ENCODE measurements at places on chromosomes 6 and 20.

GRCh38 chr6:8633762-8634161 is 198.4 kb upstream of the SLC35B3 start:
- no peak for DNase-seq

GRCh38 chr6:141050471-141050870 is 1082.3 kb upstream of the GJE1 start:
- DNase-seq: no peak

DNA sequence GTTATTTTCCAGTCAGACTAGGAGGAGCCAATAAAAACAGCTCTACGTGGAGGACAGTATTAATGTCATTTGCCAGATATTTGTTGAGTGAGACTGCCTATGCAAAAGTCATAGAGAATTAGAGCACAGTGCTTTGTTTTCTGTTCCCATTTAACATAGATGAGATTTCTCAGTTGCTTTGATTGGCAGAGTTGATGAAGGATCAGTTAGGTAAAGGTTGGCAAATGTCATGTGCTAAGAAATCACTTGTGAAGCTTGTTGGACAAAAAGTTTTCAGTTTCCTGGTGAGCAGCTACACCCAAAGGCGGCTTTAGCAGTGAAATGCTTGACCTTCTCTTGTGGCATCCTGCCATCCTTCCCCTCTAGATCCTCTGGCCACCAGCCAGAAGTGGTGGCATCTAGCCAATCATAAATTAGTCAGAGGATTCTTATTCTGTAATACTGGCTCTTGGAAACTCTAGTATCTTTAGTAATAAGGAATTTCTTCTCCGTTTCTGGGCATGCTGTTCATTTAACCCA is 37.0 kb downstream of the BCKDHB start:
- DNase-seq: peak; percentile 73

DNA sequence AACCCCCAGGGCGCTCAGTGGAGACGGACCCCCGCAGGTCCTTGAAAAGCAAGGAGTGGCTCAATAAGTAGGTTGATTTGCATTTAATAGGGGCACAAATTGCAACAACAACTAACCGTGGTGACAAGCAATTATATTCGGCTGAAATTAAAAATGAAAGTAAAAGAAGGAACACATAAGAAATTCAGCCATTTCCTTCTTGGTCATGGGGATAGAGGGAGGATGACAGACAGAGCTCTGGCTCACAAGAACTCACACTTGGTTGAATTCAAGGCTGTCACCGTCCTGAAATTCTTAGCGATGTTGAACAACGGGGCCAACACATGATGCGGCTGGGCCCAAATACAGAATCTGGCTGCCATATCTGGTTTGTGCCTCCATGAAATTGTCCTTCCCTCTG is 129.0 kb downstream of the EDN3 start:
- no peak for DNase-seq

DNA sequence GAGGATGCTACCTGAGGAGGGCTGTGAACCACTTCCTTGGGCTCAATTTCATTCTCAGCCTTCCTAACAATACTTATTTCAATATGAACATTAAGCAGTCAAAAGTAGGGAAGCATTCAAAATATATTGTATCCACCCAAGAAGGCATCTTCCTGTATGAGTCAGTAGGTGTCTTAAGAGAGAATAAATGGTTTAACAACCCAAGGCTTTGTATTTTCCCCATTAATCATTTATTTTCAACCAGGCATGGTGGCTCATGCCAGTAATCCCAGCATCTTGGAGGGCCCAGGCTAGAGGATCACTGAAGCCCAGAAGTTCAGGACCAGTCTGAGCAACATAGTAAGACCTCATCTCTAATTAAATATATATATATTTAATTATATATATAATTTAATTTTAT is 74.5 kb upstream of the MARCKS start:
- DNase-seq: no peak

GRCh38 chr6:125022391-125022989 is 60.3 kb downstream of the RNF217 start:
- DNase-seq: no peak

- no peak for DNase-seq
Observed at GRCh38 chr6:15927531-15928225, 201.2 kb upstream of the MYLIP start.

GRCh38 chr20:24458436-24458835 is 11.0 kb upstream of the SYNDIG1 start:
- no peak for DNase-seq

DNA sequence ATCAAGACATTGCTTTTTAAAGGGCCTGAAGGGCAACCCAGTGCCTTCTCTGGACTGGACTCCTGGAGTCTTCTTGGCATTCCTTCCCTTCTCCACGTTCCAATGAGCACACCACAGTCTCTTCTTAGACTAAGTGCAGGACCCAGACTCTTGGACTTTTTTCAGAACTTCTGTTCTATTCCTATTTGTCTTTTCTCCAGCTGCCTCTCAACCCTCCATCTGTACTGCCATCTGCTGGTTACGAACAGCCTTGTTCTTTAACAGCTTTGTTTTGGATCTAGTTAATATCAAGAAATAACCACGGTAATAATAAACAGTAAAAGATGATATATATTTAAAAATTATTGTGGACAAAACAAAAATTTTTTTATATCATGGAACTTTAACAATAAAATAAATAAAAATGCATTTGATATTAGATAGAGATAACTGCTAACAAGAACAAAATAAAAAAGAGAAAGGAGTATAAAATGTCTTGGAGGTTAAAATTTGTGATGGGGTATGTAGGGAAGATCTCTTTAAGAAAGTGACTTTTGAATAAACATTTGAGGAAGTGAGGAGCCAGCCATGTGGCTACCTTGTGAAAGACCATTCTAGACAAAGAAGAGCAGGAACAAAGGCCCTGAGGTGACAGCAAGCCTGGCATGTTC is 105.1 kb upstream of the HCRTR2 start:
- peak; percentile 23 for DNase-seq

DNA sequence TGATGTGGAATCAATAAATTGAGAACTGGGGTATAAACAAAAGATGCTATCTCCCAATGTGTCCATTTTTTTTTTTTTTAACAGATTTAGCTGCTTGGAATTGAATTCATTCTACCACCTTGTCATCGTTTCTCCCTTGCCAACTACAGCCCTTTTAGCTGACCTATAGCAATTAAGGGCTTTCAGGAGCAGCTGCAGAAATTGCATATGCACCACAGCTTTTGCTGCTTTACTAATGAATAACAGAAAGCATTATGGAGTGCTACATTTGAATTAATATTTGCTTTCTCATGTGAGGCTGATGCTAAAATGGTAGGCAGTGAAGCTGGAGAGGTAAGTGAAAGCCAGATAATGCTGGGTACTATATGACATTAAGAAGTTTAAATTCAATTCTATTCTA is 5.7 kb downstream of the SESN1 start:
- DNase-seq: no peak

GRCh38 chr20:4664691-4665360 is 56.9 kb upstream of the PRND start:
- DNase-seq: no peak

DNA sequence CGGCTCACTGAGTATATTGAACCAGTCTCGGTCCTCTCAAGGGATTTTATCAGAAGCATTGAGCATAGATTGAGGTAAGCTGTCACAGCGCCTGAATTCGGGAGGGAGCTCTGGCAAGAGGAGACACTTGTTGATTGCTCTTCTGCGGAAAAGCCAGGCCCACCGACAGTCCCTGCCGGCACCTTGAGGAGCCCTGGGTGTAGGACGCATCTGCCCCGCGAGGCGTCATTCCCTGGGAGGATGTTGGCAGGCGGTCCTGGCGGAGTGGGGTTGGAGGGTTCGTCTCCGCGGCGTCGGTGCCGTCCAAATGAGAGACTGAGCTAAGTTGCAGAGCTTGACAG is 843 bp downstream of the FBXO9 start:
- peak; percentile 49 for DNase-seq

DNA sequence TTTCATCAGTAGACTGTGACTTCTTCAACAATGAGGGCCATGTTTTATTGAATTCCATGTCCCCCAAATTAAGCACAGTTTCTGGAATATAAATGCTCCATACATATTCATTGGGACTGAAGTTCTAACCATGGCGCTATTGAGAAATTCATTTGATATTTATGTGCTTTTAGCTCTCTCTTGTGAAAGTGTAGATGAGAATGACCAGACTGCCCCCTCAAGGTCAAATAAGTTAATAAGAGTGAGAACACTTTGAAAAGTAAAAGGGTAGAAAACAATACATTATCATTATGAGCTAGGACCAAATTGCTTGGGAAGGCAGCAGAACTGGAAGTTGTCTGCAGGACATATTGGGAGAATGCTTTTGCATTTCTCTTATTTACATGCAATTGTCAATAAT is 597.9 kb downstream of the EPM2A start:
- DNase-seq: no peak

- no peak for DNase-seq
Observed at GRCh38 chr6:144161975-144162374, 11.7 kb downstream of the STX11 start.

DNA sequence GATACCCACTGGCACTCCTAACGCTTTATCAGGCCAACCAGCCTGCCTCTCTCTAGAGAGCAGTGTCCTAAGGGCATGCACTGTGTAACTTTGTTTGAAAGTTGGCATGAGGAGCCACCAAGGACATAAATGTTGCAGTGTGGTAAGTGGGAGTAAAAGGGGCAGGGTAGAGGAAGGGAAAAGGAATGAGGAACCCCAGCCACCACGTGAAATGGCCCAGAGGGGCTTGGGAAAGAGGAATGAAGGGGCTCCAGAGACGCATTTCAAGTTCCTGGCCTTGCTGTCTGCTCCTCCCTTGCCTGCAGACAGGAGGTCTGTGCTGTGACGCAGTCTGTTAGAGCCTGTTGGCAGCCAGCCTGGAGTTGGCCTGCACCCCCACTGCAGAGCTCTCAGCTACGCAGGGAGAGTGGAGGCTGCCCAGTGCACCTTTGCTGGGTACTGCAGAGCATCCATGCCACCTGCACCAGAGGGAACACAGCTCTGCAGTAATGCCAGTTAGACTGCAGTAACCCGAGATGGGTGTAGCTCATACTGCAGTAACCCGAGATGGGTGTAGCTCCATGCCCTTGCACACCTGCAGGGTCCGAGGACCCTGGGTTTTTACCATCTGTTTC is 86.8 kb upstream of the SNAP25 start:
- DNase-seq: peak; percentile 56

- no peak for DNase-seq
Observed at GRCh38 chr20:43430265-43431133, 27.2 kb upstream of the SRSF6 start.

GRCh38 chr6:118719351-118720124 is 68.1 kb upstream of the CEP85L start:
- DNase-seq: no peak

DNA sequence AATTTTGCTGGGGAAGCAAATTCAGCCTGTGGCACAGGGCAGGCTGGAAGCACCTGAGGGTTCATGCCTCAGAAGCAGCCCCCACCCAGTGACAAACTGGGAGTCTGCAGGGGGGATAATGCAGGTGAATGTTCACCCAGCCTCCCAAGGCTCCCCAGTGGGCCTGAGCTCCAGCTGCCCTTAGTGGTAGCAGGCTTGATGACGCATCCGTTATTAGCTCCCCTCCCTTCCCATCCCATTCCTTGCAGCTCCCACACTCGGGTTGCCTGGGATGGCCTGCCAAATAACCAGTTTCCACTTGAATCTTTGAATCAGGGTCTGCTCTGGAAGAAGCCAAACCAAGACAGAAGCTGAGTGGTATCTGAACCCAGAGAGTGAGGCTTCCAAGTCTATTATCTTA is 15.8 kb downstream of the KCNK15 start:
- DNase-seq: no peak

DNA sequence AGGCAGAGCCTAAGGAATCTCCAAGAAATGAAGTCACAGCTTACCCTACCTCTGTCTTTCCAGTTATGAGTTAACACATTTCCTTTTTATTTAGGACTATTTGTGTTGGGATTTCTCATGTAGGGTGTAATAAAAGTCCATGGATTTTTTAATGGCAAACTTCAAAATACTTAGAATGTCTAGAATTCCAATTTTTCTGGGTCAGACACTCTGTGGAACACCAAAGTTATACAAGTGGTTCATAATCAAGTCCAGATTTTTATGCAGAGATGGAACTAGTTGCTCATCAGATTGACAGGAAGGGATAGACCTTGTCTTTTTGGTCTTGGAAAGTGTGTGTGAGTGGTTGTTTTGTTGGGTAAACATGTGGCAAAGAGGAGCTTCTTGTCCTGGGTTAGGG is 303.5 kb upstream of the RNF24 start:
- DNase-seq: no peak

- peak; percentile 59 for DNase-seq
Observed at GRCh38 chr6:73803562-73804241, 107.7 kb downstream of the CD109 start.

- no peak for DNase-seq
Observed at GRCh38 chr6:117306227-117306790, 41.0 kb downstream of the VGLL2 start.

DNA sequence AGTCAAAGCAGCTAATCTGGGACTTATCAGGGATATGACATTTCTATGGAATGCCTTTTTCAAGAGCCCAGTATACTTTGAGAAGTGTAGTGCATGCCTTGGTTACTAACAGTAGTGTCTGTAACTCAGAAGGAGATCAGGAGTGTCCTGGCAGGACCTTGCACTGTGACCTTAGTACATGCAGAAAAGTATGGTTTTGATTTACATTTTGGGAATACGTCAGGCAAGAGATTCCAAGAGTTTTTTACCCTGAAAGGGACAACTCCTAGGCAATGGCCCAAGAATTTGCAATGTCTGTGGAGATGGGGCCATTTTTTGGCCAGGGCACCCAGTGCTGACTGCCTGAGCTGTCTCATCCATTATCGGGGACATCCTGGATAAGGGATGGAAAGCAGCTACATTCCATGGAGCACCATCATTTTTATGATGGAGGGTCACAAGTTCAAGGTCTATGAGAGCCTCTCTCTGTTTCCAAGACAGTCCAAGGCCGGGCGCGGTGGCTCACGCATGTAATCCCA is 80.2 kb downstream of the FAM50B start:
- no peak for DNase-seq

- peak; percentile 74 for DNase-seq
Observed at GRCh38 chr6:110814102-110815014, 911 bp downstream of the CDK19 start.
